ENCODE measurements at places on chromosomes 1 and 21. TPM values are rescaled to one million over a fixed set of nuclear protein-coding genes. Genes with fewer than 3 reads are reported as not detected.

PTPN22 gene
- total RNA-seq: 0.35 TPM

SH2D1B gene
- 0.27 TPM for total RNA-seq

S100A7A gene
- not detected for total RNA-seq

RIMKLA gene
- total RNA-seq: 0.71 TPM

GRCh38 chr1:46549697-46550681 lies 1.5 kb downstream of the KNCN start:
- peak; percentile 85 for DNase-seq

- no peak for DNase-seq
These were observed 69.0 kb downstream of the CD46 start for GRCh38 chr1:207820568-207821463.

DNA sequence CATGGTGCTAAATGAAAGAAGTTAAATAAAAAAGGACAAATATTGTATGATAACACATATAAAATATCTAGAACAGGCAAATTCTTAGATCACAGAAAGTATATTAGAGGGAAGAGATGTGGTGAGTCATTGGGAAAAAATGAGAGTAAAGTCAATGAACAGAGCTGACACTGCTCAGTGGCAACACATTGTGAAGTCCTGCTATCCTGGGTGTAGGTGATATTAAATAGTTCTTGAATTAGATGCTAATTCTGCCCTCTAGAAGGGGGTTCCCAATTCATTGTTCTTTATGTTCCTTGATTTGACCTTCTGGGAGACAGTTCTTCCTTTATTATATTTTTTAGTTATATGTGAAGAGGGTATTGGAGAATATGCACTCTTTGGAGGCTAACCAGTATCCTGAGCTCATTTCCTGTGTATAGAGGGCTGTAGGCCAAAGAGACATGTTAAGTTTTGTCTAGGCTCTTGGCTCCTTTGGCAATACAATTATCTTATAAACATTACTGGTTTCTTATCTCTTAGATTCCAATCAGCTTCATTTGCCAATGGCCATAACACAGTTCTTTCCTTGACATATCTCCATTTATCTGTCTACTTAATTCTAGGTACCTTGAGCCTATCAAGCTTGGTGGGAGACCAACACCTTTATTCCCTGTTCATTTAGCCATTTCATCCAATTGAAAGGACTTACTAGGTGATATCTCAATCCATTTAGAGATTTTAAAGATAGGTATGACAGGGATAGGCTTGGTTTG lies 6.6 kb upstream of the SLC35A3 start:
- no peak for DNase-seq

DNA sequence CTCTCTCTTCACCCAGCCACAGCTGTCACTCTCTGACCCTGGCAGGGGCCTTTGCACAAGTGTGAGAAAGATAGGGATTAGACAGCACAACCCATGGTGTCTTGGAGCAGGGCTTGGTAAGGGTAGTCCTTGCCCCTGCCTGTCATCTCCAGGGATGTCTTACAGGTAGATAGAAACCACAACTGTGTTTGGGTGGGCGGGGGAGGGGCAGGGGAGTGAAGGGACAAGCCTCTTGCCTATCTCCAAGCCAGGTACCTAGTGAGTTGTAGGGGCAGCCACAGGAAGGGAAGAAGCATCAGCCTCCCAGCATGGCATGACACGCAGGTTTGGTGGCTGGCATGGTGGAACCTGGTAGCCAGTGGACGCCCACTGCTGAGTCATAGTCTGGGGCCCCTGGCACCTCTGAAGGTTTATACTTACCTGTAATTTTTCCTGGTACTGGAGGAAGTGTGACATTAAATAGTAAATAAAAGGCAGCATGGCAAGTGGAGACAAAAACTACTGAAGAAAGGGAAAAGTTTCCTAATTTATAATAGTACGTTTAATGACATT lies 97.5 kb downstream of the CLEC20A start:
- DNase-seq: no peak

DNA sequence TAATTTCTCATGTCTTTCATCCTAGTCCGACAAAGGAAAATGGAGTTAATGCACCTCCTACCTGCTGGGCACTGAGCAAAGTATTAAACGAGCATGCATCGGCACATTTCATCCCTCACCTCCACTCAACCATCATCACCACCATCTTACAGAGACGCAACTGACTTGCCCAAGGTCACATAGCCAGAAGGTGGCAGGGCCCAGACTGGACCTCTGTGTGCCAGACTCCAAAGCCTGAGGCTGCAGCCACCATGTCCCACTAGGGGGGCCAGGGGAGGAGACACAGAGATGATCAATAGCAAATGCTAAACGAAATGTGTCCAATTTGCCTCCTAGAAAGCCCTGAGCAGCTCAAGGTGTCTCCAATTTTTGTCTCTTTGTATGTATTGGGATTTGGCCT lies 163.7 kb upstream of the EDN2 start:
- no peak for DNase-seq

DNA sequence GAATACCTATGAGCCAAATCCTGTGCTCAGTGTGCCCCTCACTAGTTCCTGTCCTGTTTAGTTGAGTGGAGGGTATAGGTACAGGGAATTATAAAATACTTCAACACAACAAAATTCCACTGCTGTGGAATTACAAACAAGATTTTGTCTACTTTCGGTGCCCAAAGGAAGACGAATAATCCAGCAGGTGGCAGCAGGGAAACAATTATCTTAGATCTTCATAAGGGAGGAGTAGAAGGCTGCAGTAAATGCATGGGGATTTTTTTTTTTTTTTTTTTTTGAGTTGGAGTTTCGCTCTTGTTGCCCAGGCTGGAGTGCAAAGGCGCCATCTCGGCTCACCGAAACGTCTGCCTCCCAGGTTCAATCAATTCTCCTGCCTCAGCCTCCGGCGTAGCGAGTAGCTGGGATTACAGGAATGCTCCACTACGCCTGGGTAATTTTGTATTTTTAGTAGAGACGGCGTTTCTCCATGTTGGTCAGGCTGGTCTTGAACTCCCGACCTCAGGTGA lies 2.0 kb upstream of the PIP5K1A start:
- DNase-seq: peak; percentile 93

GRCh38 chr21:28227881-28228635 lies 764.6 kb downstream of the LTN1 start:
- no peak for DNase-seq

DNA sequence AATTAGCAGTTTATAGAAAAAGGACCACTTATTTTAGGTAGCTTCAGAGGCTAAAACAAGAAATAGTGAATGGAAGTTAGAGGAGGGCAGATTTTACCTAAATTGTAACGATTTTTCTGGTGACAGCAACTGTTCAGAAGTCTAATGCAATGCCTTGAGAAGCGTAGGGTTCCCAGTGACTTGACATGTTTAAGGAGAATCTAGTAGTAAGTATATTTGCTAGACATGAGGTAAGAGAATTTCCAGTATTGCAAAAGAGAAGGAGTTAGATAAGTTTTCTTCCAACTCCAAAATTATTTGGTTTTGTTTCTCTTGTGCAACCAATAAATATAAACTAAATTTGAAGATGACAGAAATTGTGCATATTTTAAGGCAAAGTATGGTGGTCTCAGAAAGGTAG lies 140.0 kb downstream of the SMYD3 start:
- DNase-seq: no peak

- peak; percentile 91 for DNase-seq
These were observed 76.2 kb downstream of the NFIA start for GRCh38 chr1:61158591-61158990.

Measured in muscle of leg (tissue), 16 donors.